ENCODE measurements at places on chromosomes 2 and 18.

- ATAC-seq, result no peak
Observed at GRCh38 chr2:161307676-161308075, 549 bp upstream of the PSMD14 start.

- no peak for ATAC-seq
Observed at GRCh38 chr2:44825702-44826101, 115.8 kb upstream of the SIX3 start.

- ATAC-seq, result no peak
Observed at GRCh38 chr2:167764772-167765341, 482.5 kb downstream of the STK39 start.

DNA sequence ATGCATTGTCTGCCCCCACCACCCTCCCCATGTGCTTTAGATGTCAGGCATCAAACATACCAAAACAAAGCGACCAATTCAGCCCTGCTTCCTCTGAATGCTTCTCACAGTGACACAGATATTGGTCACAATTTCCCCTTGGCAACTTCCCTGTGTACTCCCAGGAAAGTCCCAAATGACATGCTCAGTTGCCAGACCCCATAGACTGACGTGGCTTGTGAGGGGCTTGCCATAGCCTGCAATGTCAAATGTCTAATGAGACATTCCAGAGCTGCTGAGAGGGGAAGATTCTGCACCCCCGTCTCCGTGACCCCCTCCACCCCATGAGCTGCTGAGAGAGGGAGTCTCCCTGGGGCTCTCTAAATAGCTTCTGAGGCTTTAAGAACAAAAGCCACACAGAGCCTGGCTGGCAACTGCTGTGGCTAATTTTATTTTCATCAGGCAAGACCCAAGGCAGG, 47.3 kb downstream of the RFTN2 start:
- ATAC-seq, result peak; percentile 51

- ATAC-seq, result no peak
Observed at GRCh38 chr2:20666005-20666303, 990 bp upstream of the GDF7 start.

GRCh38 chr2:167271932-167272331, 383.7 kb downstream of the XIRP2 start:
- no peak for ATAC-seq

DNA sequence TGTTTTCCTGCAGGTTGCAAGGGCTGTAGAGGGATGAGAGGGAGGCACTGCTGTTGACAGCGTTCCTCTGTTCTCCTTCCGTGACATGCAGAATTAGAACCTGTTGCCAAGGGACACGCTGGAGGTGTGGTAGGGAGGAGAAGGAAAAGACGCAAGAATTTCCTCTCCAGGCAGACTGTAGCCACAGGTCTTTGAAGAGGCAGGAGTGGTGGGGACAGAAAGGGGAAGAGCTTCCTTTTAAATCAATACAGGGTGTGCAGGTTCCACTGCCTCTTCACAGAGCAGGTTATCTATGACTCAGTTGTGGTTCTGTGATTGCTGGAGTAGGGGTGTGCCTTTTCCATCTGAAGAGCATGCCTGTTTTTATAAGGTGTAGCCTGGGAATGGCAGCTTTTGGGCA, 133.0 kb downstream of the WDSUB1 start:
- no peak for ATAC-seq

- ATAC-seq, result no peak
Observed at GRCh38 chr2:131010566-131010965, 82.7 kb downstream of the FAM168B start.

DNA sequence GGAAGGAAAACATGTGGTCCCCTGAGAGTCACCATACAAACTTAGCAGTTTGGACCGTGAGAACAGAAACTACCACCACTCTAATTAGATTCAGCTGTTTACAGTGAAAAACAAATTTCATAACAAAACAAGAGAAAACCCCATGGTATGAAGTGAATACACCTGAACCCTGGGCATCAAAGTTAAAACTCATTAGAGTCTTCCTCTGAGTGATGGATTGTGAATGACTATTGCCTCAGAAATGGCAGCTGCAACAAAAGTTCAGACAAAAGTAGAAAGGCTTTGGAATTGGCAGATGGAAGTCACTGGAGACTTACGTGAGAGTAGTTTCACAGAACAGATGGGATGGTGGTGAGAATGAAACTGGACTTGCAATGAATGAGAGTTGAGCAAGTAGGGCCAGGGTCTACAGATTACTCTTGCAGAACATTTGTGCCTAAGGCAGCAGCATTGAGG, 98.0 kb downstream of the AAK1 start:
- ATAC-seq, result no peak

DNA sequence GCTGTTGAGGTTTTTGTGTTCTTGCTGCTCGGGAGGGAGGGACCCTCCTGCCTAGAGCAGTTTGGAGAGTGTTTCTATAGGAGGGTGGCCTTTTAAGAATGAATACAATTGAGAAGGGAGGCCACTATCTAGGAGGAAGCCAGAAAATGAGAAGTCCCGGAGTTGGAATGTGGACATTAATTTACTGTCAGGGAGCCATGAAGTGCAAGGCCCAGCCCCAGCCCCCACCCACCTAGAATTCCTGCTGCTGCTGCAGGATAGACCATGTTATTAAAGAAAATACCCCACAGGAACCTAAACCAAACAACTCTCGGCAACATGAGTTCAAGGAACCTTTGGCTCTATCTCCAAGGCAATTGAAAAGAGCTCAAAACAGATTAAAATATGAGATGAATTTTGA, 46.0 kb downstream of the ZBTB7C start:
- ATAC-seq, result no peak

DNA sequence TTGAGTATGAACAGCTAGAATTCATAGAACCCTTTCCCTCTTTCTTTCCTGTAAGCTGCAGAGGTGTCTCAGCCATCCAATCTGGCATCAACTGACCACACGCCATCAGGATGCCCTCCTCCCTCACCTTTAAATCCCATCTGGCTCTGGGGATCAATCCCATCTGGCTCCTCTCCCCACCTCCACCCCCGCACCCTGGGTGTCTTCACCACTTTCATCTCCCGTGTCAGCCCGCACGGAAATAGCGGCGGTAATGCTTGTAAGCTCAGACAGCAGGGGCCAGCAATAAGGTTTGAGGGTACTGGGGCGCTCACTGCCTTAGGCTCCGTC, 508 bp upstream of the TUBA4B start:
- ATAC-seq, result no peak

DNA sequence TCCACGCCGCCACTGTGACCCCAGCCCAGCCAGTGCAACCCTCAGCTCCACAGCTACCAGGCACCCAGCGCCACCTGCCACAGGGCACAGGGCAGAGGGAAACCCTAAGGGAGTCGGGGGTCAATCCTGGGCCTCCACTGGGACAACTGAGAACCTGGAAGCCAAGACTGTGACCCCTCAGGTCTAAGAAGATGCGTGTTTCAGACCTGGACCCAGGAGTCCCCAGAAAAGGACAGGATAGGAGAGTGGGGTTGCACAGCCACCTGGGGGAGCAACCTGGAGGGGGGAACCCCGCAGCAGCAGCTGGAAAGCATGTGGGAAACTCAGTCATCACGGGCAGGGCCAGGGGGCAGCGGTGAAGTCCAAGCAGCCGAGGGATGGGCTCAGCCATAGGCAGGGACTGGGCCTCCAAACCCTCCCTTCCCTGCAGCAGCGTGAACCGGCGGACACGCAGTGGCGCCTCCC, 4.1 kb downstream of the ESPNL start:
- no peak for ATAC-seq

GRCh38 chr18:33181016-33181415, 259.5 kb downstream of the CCDC178 start:
- no peak for ATAC-seq

GRCh38 chr2:60498816-60499429, 54.5 kb downstream of the BCL11A start:
- ATAC-seq, result no peak

GRCh38 chr18:62460851-62461300, 61.9 kb upstream of the ZCCHC2 start:
- ATAC-seq, result peak; percentile 62

DNA sequence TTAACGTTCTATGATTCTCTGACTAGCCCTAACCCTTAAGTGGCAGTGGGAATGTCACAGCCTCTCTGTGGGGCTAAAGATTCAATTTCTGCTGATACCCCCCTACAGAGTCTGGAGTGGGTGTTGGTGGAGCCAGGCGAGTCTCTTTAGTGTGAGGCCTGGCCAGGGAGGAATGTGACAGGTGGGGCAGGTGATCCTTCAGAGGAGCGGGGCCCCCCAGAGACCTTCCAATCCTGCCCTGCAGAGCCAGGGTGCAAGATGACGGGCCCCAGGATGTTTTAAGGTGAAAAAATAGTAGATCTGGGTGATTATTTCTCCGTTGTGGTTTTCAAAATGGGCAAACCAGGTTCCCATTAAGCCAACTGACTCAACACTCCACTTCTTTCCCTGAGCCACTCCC, 28.2 kb upstream of the DNMT3A start:
- ATAC-seq, result no peak

DNA sequence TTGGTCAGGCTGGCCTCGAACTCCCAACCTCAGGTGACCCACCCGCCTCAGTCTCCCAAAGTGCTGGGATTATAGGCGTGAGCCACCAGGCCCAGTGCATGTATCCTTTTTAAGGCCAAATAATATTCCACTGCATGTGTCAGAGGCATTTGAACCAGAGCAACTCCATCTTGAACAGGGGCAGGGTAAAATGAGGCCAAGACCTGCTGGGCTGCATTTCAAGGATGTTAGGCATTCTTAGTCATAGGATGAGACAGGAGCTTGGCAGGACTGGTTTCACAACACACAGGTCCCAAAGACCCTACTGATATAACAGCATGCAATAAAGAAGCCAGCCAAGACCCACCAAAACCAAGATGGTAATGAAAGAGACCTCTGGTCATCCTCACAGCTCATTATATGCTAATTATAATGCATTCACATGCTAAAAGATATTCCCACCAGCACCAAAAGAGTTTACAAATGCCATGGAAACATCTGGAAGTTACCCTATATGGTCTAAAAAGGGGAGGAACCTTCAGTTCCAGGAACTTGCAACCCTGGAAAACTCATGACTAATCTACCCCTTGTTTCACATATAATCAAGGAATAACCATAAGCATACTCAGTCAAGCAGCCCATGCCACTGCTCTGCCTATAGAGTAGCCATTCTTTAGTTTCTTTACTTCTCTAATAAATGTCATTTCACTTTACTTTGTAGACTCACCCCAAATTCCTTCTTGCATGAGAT, 204.6 kb downstream of the RAB3GAP1 start:
- no peak for ATAC-seq

- no peak for ATAC-seq
Observed at GRCh38 chr2:39837856-39838453, 58.9 kb upstream of the THUMPD2 start.

- no peak for ATAC-seq
Observed at GRCh38 chr18:8754995-8755960, 49.9 kb downstream of the MTCL1 start.

DNA sequence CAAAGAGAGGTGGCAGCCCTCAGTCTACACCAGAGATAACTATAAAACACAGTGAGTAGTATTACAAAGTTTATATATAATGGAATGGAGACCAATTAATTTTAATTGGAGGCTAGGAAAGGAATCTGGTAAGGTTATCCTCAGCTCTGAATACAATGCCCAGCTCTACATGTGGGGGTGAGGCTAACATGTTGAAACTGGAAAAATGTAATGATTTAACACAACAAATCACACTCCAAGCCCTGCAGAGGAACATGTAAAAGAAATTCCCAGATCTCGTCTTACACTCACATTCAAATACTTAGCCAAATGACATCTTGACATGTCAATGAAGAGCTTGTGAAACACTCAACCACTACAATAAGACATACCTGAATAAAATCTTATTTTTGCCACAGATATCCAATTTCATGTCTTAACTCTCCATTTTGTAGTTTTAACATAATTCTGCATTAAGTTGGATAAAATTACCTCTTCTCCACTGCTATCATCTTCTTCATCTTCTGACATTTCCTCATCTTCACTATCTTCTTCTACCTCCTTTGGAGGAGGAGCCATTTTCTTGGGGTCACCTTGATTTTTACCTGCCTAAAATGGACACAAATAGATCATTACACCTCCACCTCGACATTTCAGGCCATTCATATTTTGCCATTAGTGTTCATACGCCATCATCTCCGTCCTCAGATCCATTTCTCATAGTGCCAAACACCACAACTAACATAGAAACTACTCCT, 1.4 kb downstream of the NCL start:
- no peak for ATAC-seq

DNA sequence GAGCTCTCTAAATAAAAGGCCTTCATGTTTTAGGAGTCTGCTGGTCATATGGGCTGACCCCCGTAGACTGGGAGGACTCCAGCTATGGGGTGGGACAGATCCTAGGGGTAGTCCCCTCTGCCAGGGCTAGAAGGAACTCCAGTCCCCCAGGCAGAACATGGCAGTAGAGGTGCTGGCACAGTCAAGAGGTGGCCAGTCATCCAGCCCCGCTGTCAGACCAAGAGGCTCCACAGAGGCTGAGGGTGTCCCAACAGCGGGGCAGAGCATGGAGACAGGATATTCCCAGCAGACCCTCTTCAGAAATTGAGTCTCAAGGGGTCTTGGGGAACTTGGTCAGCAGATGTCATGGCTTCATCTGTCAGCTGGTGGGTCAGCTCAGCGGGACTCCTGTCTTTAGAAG, 76.6 kb downstream of the LONRF2 start:
- no peak for ATAC-seq

DNA sequence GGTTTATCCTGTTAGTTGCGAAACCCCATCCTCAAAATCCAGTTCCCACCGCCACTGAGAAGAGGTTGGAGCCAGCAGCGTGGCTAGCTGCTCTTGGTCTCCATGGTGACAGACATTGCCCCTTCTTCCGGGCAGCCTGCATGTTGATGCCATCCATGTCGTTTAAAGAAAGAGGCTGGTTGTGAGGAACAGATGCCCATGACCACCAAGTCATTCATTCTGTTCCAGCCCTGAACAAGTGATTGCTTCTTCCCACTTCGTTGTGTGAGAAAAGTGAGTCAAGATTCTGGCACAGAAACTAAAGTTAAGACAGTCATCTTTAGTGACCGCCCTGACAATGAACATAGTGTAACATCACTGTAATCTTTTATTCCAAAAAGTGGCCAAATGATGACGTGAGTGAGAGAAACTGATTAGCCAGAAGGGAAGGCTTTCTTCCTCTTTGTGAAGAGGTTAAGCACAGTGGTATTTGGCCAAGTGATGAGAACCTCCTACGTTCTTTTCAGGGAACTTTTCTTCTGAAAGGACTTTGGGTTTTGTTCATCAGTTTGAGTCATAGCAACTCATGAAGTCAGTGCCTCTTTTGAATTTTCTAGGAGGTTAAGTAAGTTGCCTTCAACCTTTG, 272.5 kb downstream of the GALR1 start:
- ATAC-seq, result peak; percentile 56

DNA sequence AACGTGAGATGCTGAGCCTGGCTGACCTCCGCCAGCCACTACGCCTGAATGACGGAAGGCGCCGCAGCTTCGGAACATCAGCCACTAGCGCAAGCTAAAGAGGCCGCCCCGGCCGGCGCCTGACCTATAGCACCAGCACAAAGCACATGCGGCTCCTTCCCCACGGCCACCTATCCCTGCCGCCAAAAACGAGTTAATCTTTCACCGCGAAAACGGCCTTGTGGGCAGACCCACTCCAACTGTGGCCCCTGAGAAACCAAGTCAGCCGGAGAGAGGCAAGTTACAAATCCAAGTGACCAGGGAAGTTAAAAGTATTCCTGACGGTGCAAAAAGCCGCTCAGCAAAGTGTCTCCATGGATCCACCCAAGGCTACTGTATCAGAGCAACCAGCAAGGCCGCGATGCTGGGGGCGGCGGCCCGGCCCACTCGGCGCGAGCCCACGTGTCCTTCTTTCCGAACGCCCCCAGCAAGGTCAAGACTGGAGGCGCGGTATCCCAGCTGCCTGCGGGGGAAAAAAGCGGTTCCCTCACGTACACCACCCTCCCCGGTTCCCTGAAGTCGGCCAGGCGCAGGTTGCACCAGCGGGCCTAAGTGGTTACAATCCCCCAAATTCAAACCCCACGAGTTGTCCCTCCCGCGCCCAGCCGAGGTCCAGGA, 575 bp downstream of the HSPD1 start:
- ATAC-seq, result no peak
